Esophagus squamous epithelium (tissue), 5 donors: ENCODE measurements at places on chromosomes 1 and 21.

GRCh38 chr1:77534456-77534855 lies 148.0 kb downstream of the ZZZ3 start:
- DNase-seq = no peak

- no peak for DNase-seq
These were observed 17.5 kb downstream of the GTF2B start for GRCh38 chr1:88873737-88874349.

DNA sequence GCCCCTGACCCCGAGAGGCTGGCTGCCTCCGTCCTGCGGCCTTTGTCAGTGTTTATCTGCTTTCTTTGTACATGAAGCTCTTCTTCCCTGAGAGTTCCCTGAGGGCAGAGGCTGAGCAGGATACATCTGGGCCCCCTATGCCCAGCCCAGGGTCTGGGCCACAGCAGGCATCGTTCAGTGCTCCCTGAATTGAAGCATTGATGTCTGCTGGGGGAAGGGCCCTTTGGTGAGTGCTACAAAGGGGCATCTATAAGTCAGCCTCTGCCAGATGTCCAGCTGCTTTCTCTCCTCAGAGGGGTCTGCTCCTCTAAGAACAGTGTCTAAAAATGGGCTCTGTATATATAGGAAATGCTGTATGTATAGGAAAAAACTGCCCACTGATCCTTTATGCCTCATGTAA lies 2.1 kb downstream of the HEYL start:
- no peak for DNase-seq

- DNase-seq = no peak
These were observed 18.3 kb upstream of the HDAC1 start for GRCh38 chr1:32273391-32274208.

- DNase-seq = no peak
These were observed 49.9 kb downstream of the IRF2BP2 start for GRCh38 chr1:234559902-234560676.
